ENCODE measurements at places on chromosomes 13 and 19.
A peak's percentile ranks its signal among the peaks of the same experiment; 100 is the strongest.

DNA sequence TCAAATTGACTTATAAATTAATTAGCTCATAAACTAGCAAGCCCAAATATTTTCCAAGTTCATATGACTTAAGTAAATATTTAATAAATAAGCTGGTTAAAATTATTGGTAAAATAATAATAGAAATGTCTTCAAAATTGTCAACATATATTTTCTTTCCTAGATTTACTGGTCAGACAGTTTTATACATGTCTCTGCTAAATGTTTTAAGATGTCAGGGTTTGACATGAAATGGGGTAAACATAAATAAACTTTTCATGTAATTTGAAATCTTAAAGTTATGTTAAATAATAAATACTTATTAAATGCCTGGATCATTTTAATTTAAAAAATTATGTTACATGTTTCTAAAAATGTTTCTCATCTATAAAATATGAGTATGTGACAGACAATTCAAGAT lies 18.3 kb upstream of the CYSLTR2 start:
- no peak for ATAC-seq

GRCh38 chr13:51179432-51179971 lies 42.7 kb upstream of the FAM124A start:
- ATAC-seq, result no peak

DNA sequence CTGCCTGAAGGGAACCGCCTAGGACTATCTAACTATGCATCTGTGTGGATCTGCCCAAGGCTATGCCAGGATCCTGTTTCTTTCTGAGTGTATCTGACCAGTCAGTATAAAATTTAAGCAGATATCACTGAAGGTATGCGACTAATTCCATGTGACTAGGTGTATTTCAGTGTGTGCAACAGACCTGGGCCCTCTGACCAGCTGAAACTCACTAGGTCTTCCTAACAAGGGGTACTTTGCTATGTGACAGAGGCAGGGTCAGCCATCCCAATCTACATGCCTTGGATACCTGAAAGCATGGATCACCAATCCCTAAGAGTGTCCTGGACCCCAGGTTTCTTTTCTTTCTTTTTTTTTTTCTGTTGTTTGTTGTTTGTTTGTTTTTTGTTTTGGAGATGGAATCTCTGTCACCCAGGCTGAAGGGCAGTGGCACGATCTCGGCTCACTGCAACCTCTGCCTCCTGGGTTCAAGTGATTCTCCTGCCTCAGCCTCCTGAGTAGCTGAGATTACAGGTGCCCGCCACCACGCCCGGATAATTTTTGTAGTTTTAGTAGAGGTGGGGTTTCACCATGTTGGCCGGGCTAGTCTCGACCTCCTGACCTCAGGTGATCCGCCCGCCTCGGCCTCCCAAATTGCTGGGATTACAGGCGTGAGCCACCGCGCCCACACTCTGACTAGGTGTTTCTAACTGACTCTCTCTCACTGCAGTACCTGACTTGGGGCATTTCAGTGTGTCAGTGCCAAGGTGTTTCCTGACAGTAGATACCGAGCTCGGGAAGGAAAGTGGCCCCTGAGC lies 43.5 kb downstream of the FCGBP start:
- ATAC-seq, result peak; percentile 12

- no peak for ATAC-seq
These were observed 1335.3 kb downstream of the EFNB2 start for GRCh38 chr13:105200181-105200580.

- peak; percentile 88 for ATAC-seq
These were observed 12.0 kb upstream of the MATK start for GRCh38 chr19:3798137-3798536.

GRCh38 chr13:29020314-29020713 lies 200.2 kb downstream of the MTUS2 start:
- ATAC-seq, result no peak

DNA sequence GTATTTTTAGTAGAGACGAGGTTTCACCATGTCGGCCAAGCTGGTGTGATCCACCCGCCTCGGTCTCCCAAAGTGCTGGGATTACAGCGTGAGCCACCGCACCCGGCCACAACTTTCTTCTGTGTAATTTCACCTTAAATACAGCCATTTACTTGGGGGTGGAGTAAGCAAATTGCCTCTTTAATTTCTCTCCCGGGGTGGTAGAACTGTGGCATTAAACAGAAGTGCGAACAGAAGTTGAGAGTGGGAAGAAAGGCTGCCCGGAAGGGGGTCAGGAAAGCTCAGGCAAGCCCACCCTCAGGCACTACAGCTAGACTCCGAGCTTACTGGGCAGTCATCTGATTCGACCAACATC lies 475 bp upstream of the DNAJC15 start:
- ATAC-seq, result no peak

DNA sequence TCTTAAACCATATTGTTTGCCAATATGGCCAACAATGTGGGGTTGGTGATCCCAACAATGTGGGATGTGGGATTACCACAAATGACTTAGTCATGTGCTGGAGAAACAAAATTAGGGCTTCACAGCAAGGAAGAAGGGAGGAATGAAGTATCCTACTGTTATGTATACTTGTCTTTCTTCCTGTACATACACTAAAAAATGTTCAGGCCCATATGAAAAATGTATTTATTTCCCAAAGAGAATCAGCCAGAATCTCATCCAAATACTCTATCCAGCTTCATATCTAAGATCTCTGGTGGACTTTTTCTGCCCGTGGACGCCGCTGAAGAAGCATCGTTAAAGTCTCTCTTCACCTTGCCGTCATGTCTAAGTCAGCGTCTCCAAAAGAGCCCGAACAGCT lies at the start of gene HNRNPA1L2:
TSS of gene HNRNPA1L2 (plus strand) at position 301 of the 400 bp plus-strand sequence. CDS start at position 363, 62 bp downstream.
- ATAC-seq, result no peak

DNA sequence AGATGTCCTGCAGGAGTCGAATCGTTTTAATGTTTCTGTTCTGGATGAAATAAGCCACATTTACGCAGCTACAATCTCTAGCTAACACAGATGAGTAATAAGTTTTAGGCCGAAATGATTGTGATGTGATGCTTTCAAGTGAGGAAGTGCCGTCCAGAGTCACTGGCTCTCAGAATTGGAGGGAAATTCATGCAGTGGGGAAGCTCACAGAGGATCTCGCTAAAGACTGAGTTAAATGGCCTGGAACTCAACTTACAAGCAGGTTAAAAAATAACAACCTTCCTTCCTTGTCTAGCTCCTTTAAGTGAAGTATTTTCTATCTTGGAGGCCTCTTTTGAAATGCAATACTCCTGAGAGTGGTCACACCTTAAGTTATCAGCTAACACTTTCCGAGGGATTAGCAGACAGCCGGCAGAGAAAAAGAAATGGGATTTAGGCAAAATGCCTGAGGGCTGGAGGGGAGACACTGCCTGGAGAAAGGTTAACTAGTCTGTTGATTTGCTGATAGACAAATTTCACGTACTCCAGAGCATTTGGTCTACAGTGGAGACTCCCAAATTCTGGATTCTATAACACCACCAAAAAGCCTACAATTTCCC lies 74.2 kb downstream of the IRS2 start:
- no peak for ATAC-seq

DNA sequence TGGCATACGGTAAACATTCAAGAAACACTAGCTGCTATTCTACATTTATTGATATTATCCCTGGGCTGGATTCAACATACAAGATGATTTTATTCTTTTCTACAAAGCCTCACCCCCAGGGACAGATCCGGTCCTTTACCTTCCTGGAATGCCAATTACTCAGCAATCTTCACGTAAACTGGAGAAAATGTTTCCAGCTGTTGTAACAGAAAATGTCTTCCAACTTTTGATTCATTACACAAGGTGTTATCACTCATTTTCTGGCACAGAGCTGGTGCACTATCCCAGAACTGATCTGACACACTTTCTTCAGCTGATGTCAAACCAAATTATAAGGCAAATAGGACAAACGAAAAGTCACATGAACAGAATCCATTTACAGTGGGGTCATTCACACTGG lies 33.1 kb downstream of the DCLK1 start:
- no peak for ATAC-seq

GRCh38 chr19:17889609-17890214 lies 18.0 kb downstream of the SLC5A5 start:
- ATAC-seq, result no peak

GRCh38 chr19:57410877-57411671 lies at the start of gene ZNF17:
Gene ZNF17, plus strand, starts transcription at chr19:57411161. Its CDS starts 2,455 bp downstream, at chr19:57413616.
- peak; percentile 100 for ATAC-seq

- no peak for ATAC-seq
These were observed 1180.3 kb upstream of the PCDH20 start for GRCh38 chr13:62595976-62596375.

GRCh38 chr19:311813-312261 lies 20.6 kb upstream of the PLPP2 start:
- ATAC-seq, result no peak

GRCh38 chr19:10431254-10431942 lies 11.1 kb downstream of the PDE4A start:
- ATAC-seq, result peak; percentile 61

DNA sequence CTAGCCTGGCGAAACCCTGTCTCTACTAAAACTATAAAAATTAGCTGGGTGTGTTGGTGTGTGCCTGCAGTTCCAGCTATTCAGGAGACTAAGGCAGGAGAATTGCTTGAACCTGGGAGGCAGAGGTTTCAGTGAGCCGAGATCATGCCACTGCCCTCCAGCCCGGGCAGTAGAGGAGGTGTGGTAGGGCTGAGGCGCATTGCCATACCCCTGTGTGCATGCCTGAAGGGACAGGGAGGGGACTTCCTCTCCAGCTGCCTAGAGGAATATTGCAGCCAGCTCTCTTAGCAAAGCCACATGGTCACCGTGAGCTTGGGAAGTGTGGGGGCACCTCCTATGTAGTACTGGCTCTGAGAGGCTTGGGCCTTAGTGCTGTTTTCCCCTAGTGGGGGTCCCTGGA lies 29.2 kb upstream of the PEPD start:
- ATAC-seq, result no peak

GRCh38 chr19:10707440-10707839 lies 6.2 kb downstream of the QTRT1 start:
- no peak for ATAC-seq

DNA sequence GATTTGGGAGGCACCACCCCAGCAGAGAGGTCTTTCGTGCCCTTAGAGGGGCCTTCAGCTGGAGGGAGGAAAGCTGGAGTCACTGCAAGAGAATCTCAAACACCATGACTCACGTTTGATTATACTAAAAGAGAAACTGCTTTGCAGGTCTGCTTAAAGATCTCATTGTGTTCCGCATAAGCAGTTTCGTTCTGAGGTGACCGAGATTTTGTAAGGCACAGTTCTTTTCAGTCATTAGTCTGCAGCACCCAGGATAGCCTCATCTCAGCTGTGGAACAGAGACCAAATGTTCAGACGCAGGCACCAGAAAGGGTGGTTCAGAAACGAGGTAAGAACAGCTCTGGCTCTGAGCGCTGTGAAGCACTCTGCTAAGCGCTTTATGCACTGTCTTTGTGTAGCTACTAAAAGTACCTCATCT lies 71.2 kb upstream of the GTF3A start:
- peak; percentile 97 for ATAC-seq

DNA sequence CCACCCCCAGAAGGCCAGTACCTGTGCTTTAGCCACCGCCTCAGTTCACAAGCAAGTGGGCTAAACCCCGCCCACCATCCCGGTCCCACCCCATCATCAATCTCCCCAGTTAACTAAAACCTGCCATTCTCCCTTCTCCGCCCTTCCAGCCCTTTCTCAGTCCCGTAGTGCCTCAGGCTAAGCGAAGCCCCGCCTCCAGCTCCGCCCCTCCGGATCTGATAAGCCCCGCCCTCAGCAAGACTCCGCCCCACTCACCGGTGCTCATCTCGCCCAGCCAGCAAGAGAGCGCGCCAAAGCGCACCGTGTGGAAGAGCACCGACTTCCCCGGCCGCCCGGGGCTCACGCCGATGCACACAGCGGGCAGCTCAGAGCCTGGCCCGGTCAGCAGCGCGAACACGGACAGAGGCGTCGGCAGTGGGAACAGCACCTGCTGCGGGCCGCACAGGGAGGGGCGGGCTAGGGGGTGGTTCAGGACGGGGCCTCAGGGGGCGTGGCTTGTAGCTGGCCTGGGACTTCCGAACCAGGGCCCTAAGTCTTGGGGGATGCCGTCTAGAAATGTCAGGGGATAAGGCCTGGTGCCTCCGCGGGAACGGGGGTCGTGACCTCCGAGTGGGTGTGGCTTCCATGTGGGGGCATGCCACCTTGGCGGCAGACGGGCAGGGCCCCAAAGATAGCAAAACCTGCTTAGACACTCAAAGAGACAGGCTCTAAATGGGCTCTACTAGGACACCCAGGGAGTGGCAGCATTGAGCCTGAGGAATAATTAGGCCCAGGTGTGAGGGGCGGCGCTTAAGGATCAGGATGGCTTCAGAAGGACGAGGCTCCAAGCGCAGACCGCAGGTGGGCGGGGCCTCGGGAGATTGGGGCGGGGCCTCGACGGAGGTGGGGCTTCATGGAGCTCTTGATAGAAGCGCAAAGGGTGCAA lies 21.4 kb downstream of the MAP4K1 start:
- peak; percentile 52 for ATAC-seq

GRCh38 chr13:99564386-99564785 lies 63.1 kb downstream of the TM9SF2 start:
- no peak for ATAC-seq

GRCh38 chr13:90454002-90454636 lies 893.4 kb upstream of the MIR17HG start:
- no peak for ATAC-seq

GRCh38 chr13:61546911-61547310 lies 131.3 kb upstream of the PCDH20 start:
- no peak for ATAC-seq

DNA sequence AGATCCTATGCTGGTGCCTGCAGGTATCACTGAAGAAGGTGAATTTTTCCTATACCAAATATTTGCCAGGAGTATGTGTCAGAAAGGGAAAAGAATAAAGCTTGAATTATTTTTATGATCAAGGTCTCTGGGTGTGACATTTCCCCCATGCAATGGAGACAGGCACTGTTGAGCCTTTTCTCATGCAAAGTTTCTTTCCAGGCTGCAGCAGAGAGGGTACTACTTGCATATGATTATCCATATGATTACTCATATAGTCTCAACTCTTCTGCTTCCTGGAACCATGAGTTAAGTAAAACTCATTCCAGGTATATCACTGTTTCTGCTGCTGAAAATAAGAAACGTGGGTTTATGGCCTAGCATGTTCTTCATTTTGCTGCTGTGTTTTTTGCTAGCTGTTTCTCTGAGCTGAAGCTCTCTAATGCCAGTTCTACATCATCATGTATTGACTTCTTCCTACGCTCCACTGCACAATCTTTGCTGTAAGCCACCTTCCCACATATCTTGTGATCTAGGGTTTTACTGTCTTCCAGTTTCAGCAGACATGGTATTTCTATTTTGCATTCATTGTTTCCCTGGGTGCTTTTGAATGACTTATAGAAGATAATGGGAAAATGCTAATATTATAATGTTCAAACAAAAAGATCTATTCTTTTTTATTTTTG lies 278.7 kb upstream of the GPC6 start:
- ATAC-seq, result no peak
